ENCODE measurements at places on chromosomes 1 and 21. TPM values are rescaled to one million over a fixed set of nuclear protein-coding genes. Genes with fewer than 3 reads are reported as not detected.

UTS2 gene
- 17.7 TPM for polyA plus RNA-seq

YY1AP1 gene
- 46.9 TPM for polyA plus RNA-seq

TMIGD3 gene
- polyA plus RNA-seq, result not detected

MCOLN2 gene
- 0.47 TPM for polyA plus RNA-seq

CLDN14 gene
- not detected for polyA plus RNA-seq

NT5C1A gene
- polyA plus RNA-seq, result 0.37 TPM

PGLYRP4 gene
- not detected for polyA plus RNA-seq

SH2D1B gene
- 0.12 TPM for polyA plus RNA-seq

CLEC20A gene
- 0.53 TPM for polyA plus RNA-seq

NGF gene
- polyA plus RNA-seq, result not detected

FCGR3B gene
- polyA plus RNA-seq, result not detected

DNA sequence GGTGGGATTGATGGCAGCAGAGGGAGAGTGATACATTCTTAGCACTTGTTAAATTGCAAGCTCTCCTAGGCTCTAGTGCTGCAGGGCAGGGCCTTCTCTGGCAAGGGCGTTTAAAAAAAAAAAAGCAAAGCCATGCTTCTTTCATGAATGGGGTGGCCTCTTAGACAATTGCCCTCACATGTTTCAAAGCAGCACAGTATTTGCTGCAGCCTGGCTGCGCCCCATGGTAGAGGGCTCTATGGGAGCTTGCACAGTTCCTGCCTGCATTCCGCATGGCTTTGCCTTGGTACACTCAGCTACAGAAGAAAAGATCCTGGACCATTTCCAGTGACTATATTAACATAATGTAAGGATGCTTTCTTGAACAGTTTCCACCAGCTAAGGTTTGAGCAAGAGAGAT, 267.2 kb downstream of the ZNF648 start:
- no peak for DNase-seq

- no peak for DNase-seq
Measured at GRCh38 chr1:10328180-10328963, 70.5 kb upstream of the PGD start.

DNA sequence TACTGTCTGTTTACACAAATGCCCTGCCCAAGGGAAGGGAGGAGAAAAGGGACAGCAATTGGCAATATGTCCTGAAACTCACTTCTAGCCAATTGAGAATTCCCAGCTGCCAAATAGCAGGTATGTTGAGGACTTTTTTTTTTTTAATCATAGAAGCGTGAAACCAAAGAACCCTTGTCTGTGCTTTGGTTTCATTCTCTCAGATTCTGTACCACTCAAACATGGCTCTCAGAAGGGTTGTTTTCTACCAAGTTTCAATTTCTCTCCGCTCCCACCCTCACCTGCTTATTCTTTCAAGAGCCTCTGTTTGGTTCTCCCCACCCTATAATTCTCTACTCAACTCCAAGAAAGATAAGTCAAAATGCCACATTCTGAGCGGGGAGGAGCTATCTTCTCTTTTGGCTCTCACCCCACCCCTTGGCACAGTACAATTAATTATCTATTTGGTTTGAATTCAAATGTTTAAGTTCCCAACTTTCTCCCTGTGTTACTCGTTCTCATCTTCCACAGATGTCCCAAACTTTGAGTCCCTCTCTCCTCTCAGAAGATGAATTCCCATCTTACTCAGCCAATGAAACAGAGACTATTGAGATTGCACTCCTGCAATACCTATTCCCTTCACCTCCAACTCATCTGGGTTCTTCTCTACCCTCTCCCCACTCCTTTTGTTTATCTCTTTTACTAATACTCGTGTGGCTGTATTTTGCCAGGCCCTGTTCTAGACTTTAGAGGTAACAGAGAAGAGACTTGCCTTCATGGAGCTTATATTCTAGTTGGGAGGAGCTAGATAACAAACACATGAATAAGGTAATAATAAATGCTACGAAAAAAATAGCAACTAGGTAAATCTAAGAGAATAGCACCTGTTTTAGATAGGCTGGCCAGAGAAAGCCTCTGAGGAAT, 3.9 kb upstream of the TP53BP2 start:
- DNase-seq, result no peak

- no peak for DNase-seq
Measured at GRCh38 chr1:236741753-236742152, 53.3 kb upstream of the MTR start.

- DNase-seq, result no peak
Measured at GRCh38 chr1:97457446-97458089, 463.3 kb downstream of the DPYD start.

GRCh38 chr1:24383381-24383940, 30.1 kb downstream of the STPG1 start:
- no peak for DNase-seq

DNA sequence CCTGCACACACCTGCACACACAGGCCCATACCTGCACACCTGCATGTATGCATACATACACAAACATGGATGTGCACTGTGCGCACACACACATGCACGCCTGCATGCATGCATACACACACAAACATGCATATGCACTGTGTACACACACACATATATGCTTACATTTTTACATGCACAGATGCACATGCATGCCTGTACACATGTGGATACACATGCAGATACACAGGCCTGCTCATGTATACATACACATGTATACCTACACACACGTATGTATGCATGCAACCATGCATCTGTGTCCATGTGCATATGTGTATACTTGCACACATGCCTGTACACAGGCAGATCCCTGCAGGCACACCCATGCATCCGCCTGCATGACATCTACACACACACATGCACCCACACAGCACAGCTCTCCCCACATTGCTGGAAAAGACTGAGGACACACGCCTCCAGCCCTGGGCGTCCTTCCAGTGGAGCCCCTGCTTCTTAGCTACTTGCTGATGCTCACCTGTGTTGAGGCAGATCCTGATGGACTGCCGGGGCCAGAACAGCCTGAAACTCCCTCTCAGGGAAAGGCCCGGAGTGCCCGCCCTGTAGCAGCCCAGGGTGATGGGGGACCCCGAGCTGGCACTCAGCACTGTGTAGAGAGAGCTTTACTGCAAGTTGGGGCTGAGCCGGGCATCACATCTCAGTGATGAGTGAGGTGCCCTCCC, 28.6 kb downstream of the KRTAP10-1 start:
- no peak for DNase-seq

- no peak for DNase-seq
Measured at GRCh38 chr1:234549447-234550021, 60.4 kb downstream of the IRF2BP2 start.

- no peak for DNase-seq
Measured at GRCh38 chr21:32461503-32461902, 49.0 kb downstream of the EVA1C start.

DNA sequence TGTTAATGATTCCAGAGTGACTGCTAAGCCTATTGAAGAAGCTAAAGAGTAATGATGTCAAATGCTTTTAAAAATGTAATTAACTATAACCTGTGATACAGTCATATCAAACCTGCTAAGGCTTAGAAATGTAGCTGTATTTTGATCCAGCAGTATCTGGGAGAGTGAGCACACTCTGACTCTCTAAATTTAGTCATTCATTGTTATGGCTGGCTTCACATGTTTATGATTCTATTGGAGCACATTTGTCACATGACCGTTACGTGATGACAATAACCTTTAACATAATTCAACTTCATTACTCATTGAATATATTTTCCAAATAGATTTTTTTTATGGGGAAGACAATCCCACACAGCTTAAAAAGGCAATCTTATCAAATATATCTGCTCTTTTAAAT, 587.1 kb downstream of the LMO4 start:
- DNase-seq, result no peak

GRCh38 chr1:150626150-150626549, 3.3 kb downstream of the ENSA start:
- DNase-seq, result no peak

DNA sequence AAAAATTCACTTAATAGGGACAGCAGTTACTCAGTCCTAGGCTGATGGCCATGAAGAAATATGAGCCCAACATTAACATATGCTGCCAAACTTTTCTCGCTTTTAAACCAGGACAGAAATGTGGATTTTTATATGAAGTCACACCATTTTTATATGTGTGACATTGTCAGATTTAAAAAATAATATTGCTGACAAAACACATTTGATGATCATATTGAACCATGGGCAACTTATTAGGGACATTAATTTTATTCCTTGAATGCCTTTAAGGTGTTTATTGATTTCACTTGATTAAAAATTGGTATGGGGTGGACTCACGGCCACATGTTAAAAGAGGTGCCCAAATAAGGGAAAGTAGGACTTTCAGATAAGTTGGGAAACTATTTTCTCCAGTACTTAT, 58.6 kb downstream of the RPRD2 start:
- DNase-seq, result no peak

GRCh38 chr1:16172964-16173446, 17.1 kb upstream of the EPHA2 start:
- DNase-seq, result no peak

DNA sequence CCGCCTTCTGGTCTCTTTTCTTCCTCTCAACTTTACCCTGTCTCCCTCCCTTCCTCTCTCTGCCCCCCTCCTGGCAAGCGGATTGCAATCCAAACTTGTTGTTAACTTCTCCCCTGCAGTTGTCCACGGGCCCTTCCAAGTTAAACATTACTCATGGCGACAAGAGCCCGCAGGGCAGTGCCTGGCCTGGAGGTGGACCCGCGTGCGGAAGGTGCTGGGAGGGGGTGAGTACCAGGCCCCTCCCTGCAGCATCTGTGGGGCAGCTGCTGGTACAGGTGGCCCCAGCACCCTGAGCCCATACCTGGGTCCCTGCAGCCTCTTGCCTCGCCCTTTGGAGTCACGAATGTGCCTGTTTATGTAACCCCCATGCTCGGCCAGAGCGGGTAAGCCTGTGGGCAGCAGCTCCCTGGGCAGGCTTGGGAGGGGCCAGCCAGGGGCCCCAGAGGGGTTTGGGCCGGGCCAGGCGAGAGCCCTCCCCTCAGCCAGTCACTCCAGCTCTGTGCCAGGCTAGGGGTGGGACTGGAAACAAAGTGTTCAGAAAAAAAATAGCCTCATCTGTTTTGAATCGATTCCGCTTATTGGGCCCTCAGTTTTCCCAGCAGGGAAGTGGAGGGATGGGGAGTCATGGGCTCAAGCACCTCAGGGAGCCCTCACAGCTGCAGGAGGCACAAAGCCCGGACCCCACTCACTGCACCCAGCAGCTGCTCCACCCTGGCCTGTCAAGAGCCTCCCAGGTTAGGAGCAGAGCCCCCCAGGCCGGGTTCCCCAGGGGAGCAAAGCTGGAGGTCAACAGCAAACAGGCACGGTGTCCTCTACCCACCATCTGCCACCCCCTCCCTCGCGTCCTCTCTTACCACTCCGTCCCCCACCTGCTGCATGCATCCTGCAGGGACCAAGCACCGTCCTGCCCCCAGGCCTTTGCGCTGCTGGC, 14.0 kb upstream of the FAAP20 start:
- DNase-seq, result no peak

- DNase-seq, result no peak
Measured at GRCh38 chr1:59072583-59072947, 224.3 kb upstream of the FGGY start.

GRCh38 chr21:18725653-18726052, 322.1 kb upstream of the TMPRSS15 start:
- DNase-seq, result no peak

DNA sequence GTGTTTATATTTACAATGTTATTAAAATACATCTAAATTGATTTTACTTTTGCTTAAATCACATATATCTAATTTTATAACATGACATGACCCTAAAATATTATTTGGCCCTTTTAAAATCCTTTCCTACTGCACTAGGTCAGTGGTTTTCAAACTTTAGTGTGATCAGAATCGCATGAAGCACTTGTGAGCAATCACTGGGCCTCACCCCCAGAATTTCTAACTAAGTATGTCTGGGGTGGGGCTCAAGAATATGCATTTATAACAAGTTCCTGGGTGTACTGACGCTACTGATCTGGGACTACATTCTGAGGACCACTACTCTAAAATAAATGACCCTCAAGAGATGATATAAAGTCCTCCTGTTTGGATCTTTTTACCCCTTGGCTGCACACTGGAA, 8.8 kb downstream of the COL24A1 start:
- no peak for DNase-seq

DNA sequence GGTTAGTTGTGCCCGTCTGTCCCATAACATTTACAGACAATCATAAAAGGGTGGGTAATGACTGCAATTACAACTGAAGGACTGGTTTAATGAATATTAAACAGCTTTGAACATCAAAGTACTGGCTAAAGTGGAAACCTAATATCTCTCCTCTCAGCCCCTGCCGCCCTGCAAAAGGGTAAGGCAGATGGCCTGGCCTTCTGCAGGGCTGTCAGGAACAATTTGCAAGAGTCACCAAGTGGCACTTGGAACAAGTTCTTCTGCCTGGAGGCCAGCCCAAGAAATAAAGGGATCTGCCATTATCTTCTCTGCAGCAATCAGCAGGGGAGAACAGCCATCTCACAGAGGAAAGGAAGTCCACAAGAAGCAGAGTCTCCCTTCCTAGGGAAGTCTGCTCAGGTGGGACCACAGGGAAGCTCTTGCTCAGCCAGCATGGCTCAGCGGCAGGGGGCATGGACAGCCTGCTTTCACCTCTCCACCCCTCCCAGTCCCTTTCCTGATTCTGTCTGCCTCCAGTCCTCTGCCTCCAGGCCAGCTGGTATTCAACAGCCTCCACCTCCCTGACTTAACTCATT, 96.1 kb downstream of the TRABD2B start:
- DNase-seq, result no peak

DNA sequence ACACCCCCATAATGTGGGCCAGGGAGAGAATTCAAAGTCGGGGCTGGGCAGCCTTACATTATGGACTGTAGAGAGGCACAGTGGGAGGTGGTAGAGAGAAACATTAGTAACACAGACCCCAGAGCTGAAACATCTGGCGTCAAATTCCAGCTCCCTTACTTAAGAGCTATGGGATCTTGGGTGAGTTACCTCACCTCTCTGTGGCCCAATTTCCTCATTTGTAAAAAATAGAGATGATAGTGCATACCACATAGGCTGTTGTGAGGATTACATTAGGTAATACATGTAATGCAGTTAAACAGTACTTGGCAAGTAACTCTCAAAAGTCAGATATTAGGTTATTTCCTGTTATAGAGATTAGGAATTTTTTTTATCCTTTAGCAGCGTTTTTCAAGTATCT, 160.5 kb upstream of the KIAA0040 start:
- DNase-seq, result no peak

DNA sequence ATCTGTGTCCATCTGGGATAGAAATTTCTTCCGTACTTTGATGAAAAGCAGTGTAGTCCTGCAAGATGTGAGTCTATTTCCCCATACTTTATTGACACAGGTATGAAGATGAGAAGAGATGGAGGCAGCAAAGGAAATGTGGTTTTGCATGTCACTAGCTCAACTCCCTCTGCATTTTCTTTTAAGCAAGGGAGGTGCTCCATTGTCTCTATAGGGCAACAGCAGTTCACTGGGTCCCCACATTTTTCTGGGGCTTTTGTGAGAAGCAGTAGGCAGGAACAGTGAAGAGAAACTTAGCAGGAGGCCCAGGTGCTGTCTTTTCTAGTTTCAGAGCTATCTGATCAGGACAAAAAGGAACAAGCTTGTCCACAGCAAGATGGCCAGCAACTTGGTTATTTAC, 37.1 kb downstream of the C21orf91 start:
- DNase-seq, result peak; percentile 66

GRCh38 chr1:59669752-59670312, 144.9 kb upstream of the HOOK1 start:
- DNase-seq, result no peak

- DNase-seq, result no peak
Measured at GRCh38 chr1:245054105-245054504, 100.7 kb upstream of the KIF26B start.

Measured in CD4-positive, CD25-positive, alpha-beta regulatory T cell (primary cell).